ENCODE measurements at places on chromosomes 3 and 15.
A peak's percentile ranks its signal among the peaks of the same experiment; 100 is the strongest.

DNA sequence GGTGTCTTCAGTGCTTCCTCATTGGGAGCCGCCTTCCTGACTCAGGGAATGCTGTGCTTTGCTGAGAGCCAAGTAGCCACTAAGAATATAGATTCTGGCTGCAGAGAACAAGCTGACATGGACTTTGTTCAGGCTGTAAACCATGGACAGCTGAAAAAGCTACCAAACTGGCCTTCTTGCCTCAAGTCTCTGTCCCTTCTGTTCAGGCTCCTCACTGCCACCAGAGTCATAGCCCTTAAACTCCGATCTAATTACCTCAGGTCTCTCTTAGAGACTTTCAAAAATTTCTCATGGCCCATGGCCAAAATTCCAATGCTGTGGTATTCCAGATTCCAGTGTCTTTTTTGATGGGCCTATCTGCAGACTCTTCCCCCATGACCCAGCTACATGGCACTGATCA, 19.4 kb upstream of the PTX3 start:
- no peaks in the 10 kb centered on the region for H3K36me3 ChIP-seq
- no peaks in the 10 kb centered on the region for H3K4me1 ChIP-seq
- no peak overlapping the region for H3K4me3 ChIP-seq

DNA sequence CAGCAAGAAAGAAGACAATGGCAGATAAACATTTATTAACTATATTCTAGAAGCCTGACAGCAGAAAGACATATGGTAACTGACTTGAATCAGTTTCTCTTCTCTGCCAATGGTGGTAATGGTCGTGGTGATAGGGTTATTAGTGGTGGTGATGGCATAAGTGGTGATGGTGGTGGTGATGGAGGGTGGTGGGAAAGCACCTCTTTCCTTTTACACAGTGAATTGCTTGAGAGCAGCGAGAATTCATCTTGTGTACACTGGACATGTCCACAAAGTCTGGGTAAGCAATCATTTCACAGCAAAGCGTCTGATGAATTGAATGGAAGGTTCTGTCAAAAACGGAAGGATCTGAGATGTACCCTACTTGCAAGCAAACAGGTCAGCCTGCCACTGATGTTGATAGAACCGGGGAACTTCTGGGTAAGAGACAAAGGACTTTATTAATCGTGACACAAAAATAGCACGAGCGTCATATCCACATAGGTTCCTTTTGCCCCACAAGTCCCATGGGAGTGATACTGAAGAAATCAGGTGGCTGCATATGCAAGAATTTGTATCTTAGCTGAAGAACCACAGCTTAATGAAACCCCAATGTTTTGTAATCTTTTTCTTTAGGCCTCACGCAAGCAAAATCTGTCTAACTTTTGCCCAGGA, 23.5 kb upstream of the TBC1D5 start:
- H3K27me3 ChIP-seq: no peaks in the 10 kb centered on the region

DNA sequence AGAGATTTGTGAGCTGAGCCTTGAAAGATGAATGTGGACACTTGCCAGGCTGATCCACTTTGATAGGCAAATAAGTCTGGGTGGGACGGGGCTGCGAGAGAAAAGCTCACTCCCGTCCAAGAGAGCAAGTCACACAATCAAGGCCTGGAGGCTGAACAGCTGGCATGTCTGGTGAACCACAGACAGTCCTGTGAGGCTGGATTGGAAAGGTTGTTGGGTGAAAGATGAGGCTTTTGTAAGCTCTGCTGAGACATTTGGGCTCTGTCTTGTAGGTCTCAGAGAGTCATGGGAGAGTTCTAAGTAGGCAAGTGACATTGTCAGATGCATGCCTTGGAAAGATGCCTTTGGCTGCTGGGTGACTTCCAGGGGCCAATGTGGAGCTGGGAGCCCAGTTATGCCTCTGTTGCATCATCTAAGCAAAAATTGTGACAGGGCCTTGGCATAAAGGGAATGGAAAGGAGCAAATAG, 38.5 kb downstream of the RPLP1 start:
- H3K27ac ChIP-seq: no peak overlapping the region
- DNase-seq: no peak
- no peak overlapping the region for H3K4me3 ChIP-seq
- H3K36me3 ChIP-seq: no peaks in the 10 kb centered on the region
- H3K27me3 ChIP-seq: no peaks in the 10 kb centered on the region

GRCh38 chr3:146145642-146146041, 15.3 kb downstream of the PLOD2 start:
- H3K36me3 ChIP-seq: no peaks in the 10 kb centered on the region
- no peak overlapping the region for H3K27ac ChIP-seq
- no peaks in the 10 kb centered on the region for H3K27me3 ChIP-seq
- DNase-seq: no peak

DNA sequence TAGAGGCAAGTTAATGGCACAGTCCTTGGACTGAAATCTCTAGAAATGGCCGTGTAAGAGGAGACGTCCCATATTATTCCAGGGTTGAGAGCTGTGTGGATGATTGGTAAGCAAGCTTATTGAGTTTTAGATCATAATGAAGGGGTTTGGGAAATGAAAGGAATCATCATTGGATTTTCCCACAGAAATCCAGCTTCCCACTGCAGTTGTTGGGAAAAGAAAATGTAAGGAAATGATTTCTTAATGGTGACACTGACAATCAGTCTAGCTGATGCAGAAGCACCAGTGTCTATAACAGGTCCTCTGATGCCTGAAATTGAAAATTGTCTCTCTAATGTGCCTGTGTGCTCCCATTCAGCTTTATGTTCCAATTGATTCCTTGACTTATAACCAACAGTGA, 728.6 kb downstream of the GRM7 start:
- no peak overlapping the region for H3K27ac ChIP-seq
- H3K36me3 ChIP-seq: no peaks in the 10 kb centered on the region
- H3K4me3 ChIP-seq: no peak overlapping the region
- H3K4me1 ChIP-seq: no peaks in the 10 kb centered on the region
- DNase-seq: no peak
- H3K27me3 ChIP-seq: no peaks in the 10 kb centered on the region

GRCh38 chr3:161557445-161558150, 61.0 kb downstream of the OTOL1 start:
- H3K4me3 ChIP-seq: no peak overlapping the region
- no peaks in the 10 kb centered on the region for H3K4me1 ChIP-seq
- no peaks in the 10 kb centered on the region for H3K36me3 ChIP-seq

DNA sequence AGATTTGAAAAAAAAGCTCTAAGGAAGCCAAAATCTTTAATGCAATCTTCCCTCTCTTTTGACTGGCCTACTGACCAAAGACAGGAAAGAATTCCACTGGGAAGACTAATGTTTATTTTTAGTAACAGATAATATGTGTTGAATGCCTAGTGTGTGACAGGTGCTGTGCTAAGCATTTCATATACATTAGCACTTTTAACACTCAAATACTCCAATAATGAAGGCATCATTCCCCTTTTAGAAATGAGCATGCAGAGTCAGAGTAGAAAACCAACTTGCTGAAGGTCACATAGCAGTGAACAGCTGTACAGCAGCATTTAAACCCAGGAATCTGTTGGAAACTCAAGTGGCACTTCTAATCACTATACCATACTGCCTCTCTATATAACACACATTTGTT, 170.6 kb downstream of the MINAR1 start:
- H3K36me3 ChIP-seq: no peaks in the 10 kb centered on the region
- H3K27ac ChIP-seq: no peak overlapping the region
- H3K27me3 ChIP-seq: no peaks in the 10 kb centered on the region
- no peaks in the 10 kb centered on the region for H3K4me1 ChIP-seq
- DNase-seq: no peak
- no peak overlapping the region for H3K4me3 ChIP-seq

DNA sequence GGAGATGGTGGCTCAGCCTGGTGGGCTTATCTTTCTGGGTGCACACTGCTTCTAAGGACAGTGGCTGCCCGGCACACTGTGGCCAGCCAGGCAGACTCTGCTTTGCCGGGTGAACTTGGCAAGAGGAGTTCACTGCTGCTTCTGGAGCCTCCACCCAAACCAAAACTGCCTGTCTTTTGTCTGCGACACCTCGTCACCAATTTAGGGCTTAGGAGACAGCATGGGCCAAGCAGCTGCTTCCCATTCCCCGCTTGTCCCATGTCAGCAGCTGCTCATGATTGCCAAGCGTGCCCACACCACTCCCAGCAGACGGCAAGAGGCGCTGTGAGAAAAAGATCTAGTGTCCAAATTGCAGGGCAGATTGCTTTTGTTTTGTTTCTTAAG, 57.3 kb downstream of the LSM3 start:
- no peak overlapping the region for H3K27ac ChIP-seq
- no peaks in the 10 kb centered on the region for H3K4me1 ChIP-seq
- H3K27me3 ChIP-seq: no peaks in the 10 kb centered on the region
- no peaks in the 10 kb centered on the region for H3K36me3 ChIP-seq
- no peak overlapping the region for H3K4me3 ChIP-seq
- DNase-seq: no peak

- H3K27me3 ChIP-seq: no peaks in the 10 kb centered on the region
- H3K27ac ChIP-seq: no peak overlapping the region
- no peaks in the 10 kb centered on the region for H3K36me3 ChIP-seq
- H3K4me3 ChIP-seq: no peak overlapping the region
- no peak for DNase-seq
Measured at GRCh38 chr3:71573181-71573580, 10.3 kb downstream of the FOXP1 start.

GRCh38 chr3:116920826-116921610, 211.4 kb downstream of the TUSC7 start:
- no peaks in the 10 kb centered on the region for H3K27me3 ChIP-seq
- no peaks in the 10 kb centered on the region for H3K4me1 ChIP-seq
- no peak overlapping the region for H3K27ac ChIP-seq

DNA sequence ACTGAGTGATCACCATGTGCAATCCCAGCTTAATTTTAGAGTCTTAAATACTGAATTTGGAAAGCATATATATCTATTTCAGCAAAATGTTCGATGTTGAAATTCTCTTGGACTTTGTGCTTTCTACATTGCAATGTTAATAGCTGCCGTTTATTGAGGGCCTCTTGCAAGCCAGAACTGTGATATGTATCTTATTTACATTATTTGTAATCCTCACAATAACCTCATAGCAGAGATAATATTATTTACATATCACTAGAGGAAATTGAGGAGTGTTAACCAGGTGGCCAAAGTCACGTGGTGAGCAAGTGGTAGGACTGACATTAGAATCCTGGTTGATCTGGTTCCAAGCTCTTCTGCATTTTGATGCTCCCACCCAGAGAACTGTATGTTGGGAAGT, 254.1 kb downstream of the SLC9A9 start:
- H3K27ac ChIP-seq: no peak overlapping the region
- H3K4me3 ChIP-seq: no peak overlapping the region
- no peaks in the 10 kb centered on the region for H3K27me3 ChIP-seq
- H3K4me1 ChIP-seq: peaks cover 4% of the 10 kb centered on the region
- no peaks in the 10 kb centered on the region for H3K36me3 ChIP-seq
- DNase-seq: no peak

- H3K27ac ChIP-seq: no peak overlapping the region
- no peaks in the 10 kb centered on the region for H3K4me1 ChIP-seq
- no peaks in the 10 kb centered on the region for H3K36me3 ChIP-seq
- H3K27me3 ChIP-seq: no peaks in the 10 kb centered on the region
- no peak overlapping the region for H3K4me3 ChIP-seq
Measured at GRCh38 chr3:69425249-69425648, 39.4 kb upstream of the FRMD4B start.

GRCh38 chr3:194137506-194138474, 1.8 kb downstream of the HES1 start:
- H3K36me3 ChIP-seq: no peaks in the 10 kb centered on the region
- H3K27me3 ChIP-seq: no peaks in the 10 kb centered on the region
- H3K4me3 ChIP-seq: peak overlapping the region; percentile 55
- peaks cover 17% of the 10 kb centered on the region for H3K4me1 ChIP-seq

DNA sequence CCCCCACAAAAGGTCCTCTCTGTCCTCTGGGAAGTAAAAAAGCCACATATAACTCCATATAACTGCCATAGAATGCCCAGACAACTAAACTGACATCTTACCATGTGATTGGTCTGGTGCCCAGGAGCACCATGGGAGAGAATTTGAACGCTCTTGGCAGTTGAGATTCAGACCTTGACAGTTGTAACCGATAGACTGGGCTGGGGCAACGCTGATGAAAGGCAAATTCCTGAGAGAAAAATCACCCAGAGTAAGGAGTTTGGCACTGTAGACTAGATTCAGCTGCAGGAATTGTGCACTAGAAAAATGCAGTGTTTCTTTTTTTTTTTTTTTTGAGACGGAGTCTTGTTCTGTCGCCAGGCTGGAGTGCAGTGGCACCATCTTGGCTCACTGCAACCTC, 240.5 kb downstream of the SOX2 start:
- H3K36me3 ChIP-seq: no peaks in the 10 kb centered on the region
- no peak overlapping the region for H3K4me3 ChIP-seq
- no peak for DNase-seq
- H3K27me3 ChIP-seq: no peaks in the 10 kb centered on the region
- no peaks in the 10 kb centered on the region for H3K4me1 ChIP-seq
- H3K27ac ChIP-seq: no peak overlapping the region

- H3K4me3 ChIP-seq: no peak overlapping the region
- peak; percentile 39 for DNase-seq
- H3K27me3 ChIP-seq: no peaks in the 10 kb centered on the region
Measured at GRCh38 chr3:111151438-111151837, 79.8 kb downstream of the NECTIN3 start.

DNA sequence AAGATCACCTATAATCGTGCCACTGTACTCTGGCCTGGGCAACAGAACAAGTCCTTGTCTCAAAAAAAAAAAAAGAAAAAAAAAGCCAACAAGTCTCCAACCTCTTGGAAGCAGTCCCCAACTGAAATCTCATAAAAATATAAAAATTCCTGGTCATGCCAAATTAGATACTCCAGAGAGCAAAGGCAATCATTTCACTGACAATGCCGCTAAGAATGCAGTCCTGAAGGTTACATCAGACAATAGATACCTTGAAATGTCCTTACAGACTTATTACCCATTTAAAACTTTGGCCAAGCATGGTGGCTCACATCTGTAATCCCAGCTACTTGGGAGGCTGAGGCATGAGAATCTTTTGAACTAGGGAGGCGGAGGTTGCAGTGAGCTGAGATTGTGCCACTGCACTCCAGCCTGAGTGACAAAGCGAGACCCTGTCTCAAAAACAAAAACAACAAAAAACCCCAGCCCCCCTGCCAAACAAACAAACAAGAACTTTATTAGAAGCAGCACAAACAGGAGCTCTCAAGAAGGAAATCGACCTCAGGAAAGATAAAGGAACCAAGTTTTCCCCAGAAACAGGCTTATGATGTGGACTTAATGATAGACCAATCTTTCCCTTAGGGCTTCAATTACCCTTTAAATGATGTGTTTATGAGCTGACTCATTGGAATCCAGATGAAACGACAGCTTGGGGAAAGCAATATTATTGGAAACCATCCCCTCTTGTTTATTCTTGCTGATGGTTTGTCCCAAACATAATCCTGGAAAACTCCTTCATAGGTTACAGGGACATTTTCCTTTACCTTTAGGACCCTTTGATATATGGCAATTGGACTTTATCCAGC, 53.1 kb upstream of the XCR1 start:
- H3K4me3 ChIP-seq: no peak overlapping the region
- no peaks in the 10 kb centered on the region for H3K27me3 ChIP-seq
- no peaks in the 10 kb centered on the region for H3K36me3 ChIP-seq
- no peak overlapping the region for H3K27ac ChIP-seq

- no peak overlapping the region for H3K4me3 ChIP-seq
- no peak overlapping the region for H3K27ac ChIP-seq
- DNase-seq: no peak
Measured at GRCh38 chr3:79148786-79149185, 619.0 kb downstream of the ROBO1 start.

- H3K4me3 ChIP-seq: no peak overlapping the region
- no peaks in the 10 kb centered on the region for H3K27me3 ChIP-seq
- H3K36me3 ChIP-seq: no peaks in the 10 kb centered on the region
- H3K4me1 ChIP-seq: no peaks in the 10 kb centered on the region
- no peak overlapping the region for H3K27ac ChIP-seq
Measured at GRCh38 chr15:99324082-99324620, 72.9 kb downstream of the LRRC28 start.

GRCh38 chr3:100002599-100003350, 111.5 kb downstream of the FILIP1L start:
- no peak overlapping the region for H3K4me3 ChIP-seq
- no peaks in the 10 kb centered on the region for H3K36me3 ChIP-seq
- H3K4me1 ChIP-seq: peaks cover 1% of the 10 kb centered on the region

Measured in iPS DF 6.9 (cell line).